ENCODE measurements at places on chromosomes 7 and 10. TPM values are rescaled to one million over a fixed set of nuclear protein-coding genes. Genes with fewer than 3 reads are reported as not detected.

GNAT3 gene
- not detected for total RNA-seq

C10orf143 gene
- not detected for total RNA-seq

FAM131B gene
- total RNA-seq, result 0.21 TPM

MMRN2 gene
- 3.9 TPM for total RNA-seq

HSPB1 gene
- total RNA-seq, result 153 TPM

Data from tracheal epithelial cell (primary cell).